Adrenal gland (tissue), 19 donors: ENCODE measurements at places on chromosomes 1 and 21. TPM values are rescaled to one million over a fixed set of nuclear protein-coding genes. Genes with fewer than 3 reads are reported as not detected.

The THEM5 gene
- not detected for polyA plus RNA-seq

The PGBD5 gene
- polyA plus RNA-seq, result 4.1 TPM

The MRPL9 gene
- polyA plus RNA-seq, result 113 TPM

The ZNHIT6 gene
- polyA plus RNA-seq, result 7.9 TPM
